Memory B cell (primary cell): ENCODE measurements at places on chromosomes 11 and 22.

DNA sequence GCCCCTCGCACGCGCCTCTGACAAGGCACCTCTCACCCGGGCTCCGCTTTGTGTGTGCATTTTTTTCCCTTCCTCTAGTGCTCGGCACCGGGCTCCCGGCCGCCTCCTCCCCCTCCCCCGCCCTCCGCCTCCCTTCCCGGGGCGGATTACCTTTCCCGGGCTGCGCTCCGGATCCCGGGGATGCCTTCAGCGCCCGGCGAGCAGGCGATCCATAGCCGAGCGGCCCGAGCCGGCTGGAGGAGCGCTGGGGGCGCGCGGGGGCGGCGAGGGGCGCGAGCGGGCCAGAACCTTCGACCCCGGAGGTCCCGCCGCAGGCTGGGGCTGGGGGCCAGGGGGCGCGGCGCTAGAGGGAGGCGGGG lies 282 bp downstream of the MPPED2 start:
- no peak for DNase-seq

DNA sequence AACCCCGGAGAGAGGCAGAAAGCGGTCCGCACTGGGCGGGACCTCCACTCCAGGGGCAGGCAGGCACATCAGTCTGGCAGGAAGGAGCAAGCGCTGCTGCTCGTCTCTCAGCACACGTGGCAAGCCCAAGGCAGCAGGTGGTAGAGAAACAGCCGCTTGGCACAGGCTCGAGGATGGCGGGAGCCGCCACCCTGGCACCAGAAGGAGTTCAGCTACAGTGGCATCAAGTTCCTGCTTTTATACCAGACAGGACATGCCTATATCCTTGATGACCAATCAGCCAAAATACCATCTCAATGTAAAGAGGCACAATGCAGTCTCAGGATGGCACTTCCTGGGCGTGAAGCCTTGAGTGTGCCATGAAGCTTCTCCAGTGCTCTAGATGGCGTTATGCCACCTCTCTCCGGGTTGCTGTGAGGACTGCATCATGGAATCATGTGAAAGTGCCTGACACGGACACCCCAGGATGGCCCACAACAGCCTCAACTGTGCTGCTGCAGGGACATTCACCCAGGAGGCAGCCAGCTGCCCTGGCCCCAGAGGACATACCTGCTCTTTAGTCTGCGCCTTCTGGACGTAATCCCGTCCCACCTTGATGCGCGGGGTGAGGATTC lies 64.8 kb downstream of the APOL1 start:
- DNase-seq = no peak

DNA sequence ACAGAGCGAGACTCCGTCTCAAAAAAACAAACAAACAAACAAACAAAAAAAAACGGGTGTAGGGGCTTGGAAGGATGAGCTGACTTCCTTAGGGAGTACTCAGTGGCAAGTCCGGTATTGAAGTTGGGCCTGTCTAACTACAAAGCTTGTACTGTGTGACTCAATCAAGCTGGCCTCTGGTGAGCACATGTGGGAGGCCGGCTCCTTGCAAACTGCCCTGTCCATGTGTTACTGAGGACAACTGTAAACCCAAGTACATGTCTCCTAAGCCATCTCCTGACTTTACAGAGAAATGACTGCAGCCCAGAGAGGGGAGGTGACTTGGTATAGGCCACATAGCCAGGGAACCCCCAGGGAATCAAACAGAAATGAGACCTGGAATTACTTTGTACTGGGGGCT lies 11.6 kb downstream of the RIBC2 start:
- DNase-seq = no peak

GRCh38 chr11:33941637-33942160 lies 49.8 kb upstream of the LMO2 start:
- DNase-seq = no peak

GRCh38 chr11:1478544-1478943 lies 8.0 kb downstream of the MOB2 start:
- no peak for DNase-seq

GRCh38 chr11:115687934-115688333 lies 183.7 kb upstream of the CADM1 start:
- DNase-seq = no peak

- DNase-seq = no peak
Measured at GRCh38 chr11:4017129-4017528, 77.5 kb upstream of the RRM1 start.

DNA sequence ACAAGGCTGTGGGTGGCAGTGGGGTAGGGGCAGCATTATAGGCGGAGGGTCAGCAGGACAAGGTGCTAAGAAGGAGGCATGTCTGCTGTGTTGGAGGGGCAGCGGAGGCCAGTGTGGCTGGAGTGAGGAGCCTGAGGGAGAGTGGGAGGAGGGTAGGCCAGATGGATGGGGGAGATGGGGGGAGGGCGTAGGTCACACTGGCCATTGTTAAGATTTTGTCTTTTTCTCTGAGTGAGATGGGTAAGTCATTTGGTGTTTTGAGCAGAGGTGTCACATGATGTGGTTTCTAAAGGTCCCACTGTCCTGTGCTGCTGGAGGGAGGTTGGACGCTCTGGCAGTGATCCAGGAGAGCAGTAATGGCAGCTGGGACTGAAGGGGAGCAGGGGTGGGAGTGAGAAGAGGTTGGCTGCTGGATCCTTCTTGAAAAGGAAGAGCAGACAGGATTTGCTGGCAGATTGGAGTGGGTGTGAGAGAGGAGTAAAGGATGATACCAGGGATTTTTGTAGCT lies 9.8 kb downstream of the PPP6R3 start:
- DNase-seq = no peak

DNA sequence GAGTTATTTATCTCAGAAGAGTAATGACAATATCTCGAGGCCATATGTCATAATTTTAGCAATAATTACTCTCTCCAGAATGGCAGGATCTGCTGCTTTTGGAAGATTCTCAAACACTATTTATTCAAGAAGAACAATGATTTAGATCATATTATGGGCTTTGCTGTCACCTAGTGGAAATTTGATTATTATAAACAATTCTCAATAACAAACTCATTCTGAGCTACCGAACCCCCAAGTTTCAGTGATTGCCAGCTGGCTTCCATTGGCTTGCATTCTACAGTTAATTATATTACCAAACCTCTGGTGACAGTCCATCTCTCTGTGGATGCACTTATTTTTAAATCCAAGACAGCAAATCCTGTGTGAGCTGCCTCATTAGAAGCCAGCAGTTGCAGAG lies 27.9 kb upstream of the SLC36A4 start:
- no peak for DNase-seq

DNA sequence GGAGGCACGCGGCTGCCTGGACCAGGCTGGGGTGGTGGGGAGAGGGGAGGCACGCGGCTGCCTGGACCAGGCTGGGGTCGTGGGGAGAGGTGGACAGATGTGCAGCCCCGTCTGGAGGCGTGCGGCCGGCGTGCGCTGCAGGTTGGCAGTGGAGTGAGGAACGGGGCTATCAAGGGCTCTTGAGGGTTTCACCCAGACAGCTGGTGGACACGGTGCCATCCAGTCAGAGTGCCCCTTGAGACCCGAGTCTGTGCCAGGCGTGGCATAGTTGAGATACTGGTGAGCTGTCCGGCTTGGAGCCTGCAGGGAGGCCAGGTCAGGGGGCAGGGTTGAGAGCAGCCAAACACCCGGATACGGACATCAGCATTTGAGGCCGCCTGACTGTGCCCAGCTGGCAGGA lies 1.5 kb upstream of the GRAMD4 start:
- no peak for DNase-seq

DNA sequence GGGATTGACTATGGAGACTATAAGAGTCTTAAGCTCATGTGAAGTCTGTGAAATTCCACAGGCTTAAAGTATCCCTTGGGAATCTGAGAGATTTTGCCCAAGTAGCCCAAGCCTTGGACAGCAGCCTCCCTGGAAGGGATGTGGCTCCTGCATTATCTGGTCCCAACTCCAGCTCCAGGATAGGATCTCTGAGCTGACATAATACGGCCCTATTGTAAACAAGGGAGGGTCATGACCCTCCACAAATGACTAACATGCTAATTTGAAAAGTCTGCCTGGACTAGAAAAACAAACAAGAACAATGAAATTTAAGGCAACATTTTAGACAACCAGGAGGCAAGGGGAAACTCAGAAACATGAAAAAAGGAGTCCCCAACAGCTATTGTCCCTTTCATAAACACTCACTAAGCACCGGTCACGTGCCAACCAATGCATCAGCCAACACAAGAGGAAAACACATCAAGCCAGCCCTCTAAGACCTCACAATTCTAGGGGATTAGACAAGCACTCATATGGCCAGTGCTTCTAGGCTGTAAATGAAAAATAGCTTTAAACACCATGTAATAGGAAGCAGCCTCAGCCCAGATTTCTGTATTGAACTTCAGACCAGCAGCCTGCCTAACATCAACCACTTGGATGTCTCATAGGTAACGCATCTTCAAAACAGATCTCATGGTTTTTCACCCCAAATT lies 101.2 kb upstream of the TIMP3 start:
- no peak for DNase-seq

DNA sequence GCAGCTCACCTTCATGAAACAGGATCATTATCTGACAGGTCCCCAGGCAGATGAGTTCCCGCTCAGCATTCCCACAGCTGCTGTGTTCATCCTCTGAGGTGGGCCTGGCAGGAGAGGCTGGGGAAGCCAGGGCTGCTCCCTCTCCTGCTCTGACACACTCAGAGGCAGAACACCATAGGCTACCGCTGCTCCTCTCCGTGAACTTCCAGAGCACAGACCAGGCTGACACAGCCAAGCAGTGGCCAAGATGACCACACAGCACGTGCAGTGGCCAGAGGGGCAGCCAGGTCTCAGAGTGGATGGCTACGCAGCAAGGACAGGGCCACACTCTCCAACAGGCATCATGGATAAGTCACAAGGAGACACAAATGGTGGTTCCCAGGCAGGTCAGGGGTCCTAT lies 8.5 kb downstream of the PRODH start:
- DNase-seq = no peak

GRCh38 chr11:101034076-101034475 lies 95.5 kb downstream of the PGR start:
- no peak for DNase-seq

DNA sequence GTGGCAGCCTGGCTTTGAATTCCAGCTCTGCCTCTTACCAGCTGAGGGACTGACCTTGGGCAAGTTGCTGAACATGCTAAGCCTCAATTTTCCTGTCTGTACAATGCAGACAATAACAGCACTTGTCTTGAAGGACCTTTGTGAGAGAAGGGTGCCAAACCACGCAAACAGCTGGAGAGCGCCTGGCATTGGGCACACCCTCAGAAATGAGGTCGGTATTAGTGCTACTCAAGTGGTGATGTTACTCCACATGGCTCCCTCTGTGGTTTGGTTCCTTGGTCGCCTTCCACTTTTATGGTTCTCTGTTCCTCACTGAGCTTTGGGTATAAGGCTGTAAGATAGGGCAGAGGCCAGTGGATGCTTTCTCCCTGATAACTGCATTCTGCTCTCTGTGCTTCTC lies 8.2 kb downstream of the UBASH3B start:
- no peak for DNase-seq

- no peak for DNase-seq
Measured at GRCh38 chr11:111774955-111775710, 8.9 kb upstream of the PPP2R1B start.

- DNase-seq = no peak
Measured at GRCh38 chr22:37797874-37798500, 9.7 kb upstream of the GCAT start.

GRCh38 chr11:21615955-21616371 lies 576.9 kb upstream of the ANO5 start:
- no peak for DNase-seq

DNA sequence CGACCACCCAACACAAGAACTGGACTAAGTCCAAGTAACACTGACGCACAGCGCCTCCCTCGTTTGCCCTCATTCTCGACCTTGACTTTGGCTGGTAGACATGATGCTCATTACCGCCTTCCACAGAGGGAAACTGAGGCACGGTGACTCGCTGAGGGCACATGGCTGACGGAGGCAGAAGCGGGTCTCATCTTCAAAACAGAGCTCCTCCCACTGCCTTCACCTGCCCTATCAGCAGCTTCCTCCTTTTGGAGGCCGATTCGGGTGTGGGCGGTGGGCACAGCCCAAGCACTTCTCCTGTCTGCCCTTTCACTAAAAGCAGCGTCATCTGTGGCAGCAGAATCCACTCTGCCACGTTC lies 2.0 kb upstream of the KMT5B start:
- peak; percentile 24 for DNase-seq

DNA sequence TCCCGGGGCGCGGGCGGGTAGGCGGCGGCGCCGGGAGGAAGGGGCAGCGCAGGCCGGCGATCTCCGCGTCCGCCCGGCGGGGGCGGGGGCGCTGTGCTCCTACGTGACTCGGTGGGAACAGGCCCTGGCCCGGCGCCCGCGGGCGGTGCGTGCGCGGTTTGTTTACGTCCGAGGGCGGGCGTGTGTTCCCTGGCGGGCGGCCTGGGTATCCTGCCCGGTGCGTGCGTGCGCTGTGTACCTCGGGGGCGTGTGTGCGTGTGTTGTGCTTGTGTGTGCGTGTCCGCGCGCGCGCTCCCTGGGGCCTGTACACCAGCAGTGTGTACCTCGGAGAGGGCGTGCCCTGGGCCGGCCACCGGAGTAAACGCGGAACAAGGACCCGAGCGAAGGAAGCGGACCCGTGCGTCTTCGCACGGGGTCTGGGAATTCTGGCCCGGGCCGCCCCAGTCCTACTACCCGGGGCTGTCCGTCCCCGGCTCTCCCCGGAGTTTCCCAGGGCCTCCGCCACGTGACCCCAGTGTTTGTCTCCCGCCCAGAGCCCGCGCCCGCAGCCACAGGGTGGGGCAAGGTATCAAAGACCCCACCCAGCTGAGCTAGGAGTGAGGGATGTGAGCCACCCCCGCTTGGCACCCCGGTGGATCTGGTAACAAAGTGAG lies 769 bp downstream of the MAFF start:
- DNase-seq = peak; percentile 38

DNA sequence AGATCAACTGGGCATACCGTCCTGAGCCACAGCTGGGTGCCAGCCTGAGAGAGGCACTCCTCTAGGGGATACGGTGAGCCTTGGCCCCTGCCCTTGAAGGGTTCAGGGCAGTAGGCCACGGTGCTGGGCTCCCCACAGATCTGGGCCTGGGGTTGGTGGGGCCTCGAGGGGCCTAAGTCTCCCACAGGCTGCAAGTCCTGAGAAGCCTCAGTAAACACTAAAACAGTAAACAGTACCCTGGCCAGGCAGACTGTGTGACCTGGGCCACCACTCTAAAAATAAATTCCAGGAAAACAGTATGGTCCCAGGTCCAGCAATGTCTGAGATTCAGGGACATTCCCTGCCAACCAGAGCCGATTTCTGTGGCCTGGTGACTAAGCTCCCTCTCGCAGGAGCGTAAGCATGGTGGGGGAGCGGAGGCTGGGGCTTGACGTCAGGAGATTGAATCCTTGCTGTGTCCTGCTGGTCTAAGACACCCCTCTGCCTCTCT lies 2.3 kb upstream of the RHOD start:
- DNase-seq = no peak

- no peak for DNase-seq
Measured at GRCh38 chr11:74135127-74135840, 35.5 kb downstream of the C2CD3 start.

GRCh38 chr11:132072044-132072857 lies 701.8 kb downstream of the NTM start:
- DNase-seq = no peak
